ENCODE measurements at places on chromosomes 7 and 10.

DNA sequence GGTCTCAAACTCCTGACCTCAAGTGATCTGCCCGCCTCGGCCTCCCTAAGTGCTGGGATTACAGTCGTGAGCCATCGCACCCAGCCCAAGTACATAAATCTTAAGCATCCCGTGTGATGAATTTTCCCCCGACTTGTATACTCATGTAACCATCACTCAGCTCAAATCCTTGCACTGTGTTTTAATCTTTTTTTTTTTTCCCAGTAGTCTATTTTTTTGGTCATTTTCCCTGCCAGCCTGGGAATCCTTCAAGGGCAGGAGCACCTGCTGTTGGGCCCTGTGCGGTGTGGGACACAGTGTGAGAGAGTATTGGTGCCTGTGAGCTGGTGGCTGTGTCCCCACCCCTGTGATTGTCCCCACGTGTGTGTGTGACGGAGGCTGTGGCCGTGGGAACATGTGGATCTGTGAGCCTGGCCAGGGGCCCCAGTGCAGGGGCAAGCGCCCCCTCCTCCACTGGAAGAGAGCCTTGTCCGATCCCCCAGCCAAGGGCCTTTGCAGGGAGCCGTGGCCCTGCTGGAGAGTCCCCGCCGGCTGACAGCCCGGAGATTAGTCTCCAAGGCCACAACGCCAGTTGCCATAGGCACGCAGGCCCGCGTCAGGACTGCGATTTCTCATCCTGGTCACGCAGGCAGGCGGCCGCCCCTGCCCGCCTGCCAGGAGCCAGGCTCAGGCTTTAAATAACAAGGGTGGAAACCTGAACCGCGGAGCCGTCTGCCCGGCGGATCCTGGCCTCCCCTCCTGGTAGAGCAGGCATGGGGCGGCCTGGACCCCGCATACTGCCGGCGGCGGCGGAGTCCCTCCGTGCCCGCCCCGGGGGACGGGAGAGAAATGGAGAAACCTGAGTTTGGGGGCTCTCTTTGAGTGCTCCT lies 26.5 kb downstream of the GTF2IRD1 start:
- DNase-seq: no peak

GRCh38 chr10:61385231-61386001 lies 67.8 kb downstream of the TMEM26 start:
- no peak for DNase-seq

GRCh38 chr10:128180843-128181242 lies 54.6 kb upstream of the MKI67 start:
- no peak for DNase-seq

- DNase-seq: no peak
These were observed 57.6 kb downstream of the SGMS1 start for GRCh38 chr10:50566150-50566549.

GRCh38 chr7:132436121-132436520 lies 140.1 kb downstream of the PLXNA4 start:
- DNase-seq: no peak

DNA sequence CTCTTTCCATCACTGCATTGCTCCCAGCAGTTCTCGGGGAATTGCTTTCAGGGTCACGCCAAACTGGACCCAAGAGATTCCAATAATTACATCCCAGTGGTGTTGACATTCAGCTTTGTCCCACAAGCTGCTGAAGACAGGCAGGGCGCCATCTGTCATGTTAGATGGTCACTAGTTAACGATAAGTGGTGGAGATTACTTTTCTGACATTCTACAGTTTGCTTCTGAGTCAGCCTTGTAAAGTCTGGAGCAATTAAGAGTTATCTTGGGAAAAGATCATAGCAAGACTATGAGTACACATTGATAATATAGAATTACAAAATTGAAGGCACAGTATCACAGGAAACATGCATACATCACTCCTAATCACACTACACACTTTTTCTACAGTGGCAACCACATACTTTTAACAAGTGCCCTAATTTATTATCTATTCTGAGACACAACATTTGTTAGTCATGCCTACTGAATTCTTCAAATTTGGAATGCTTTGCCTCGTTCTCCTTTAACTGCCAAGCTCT lies 41.9 kb downstream of the SEMA3C start:
- no peak for DNase-seq

GRCh38 chr7:131952365-131952764 lies 395.9 kb upstream of the PODXL start:
- no peak for DNase-seq

GRCh38 chr10:107800061-107800460 lies 635.6 kb upstream of the SORCS1 start:
- DNase-seq: no peak

- DNase-seq: no peak
These were observed 2.7 kb upstream of the CYP3A7 start for GRCh38 chr7:99737726-99738125.

DNA sequence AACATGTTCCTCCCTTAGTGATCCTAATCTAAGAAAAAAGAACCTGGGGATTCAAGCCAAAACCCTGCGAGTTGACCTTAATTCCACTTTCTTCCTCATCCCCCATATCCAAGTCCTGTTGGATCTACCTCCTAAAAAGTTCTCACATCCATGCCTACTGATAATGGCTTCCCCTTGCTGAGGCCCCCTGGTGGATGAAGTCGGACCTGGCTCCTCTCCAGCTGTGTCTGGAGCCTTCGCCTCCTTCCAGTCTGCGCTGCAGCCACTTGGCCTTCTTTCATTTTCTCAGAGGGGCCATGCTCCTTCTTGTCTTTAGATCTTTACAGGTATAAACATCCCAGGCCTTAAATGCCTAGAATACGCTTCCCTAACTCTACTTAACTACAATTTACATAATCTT lies 8.1 kb downstream of the PDE1C start:
- DNase-seq: no peak

GRCh38 chr10:90289037-90289436 lies 568.8 kb downstream of the HTR7 start:
- no peak for DNase-seq

DNA sequence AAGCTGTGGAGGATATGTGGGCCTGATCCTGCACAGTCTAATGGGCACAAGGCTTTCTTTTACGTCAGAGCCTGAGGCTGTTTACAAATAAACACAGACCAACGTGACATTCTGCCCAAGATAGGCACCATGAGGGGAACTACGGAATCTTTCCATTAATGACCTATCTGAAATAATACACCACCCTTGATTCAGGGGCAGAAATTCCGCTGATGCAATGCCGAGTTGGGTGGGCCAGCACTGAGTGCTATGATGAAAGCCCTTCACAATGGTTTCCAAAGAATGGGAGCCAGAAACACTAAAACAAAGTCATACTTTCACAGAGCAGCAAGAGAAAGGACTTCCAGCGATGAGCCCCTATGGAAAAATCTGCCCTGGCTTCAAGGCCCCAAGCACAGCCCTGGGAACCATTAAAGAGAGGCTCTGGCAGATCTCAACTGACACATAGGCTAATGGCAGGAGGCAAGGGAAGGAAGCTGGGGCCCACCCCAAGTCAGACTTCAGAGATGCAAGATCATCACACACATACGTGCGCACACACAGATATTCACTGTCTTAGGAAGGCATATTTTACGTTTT lies 72.2 kb upstream of the DLX6 start:
- no peak for DNase-seq

DNA sequence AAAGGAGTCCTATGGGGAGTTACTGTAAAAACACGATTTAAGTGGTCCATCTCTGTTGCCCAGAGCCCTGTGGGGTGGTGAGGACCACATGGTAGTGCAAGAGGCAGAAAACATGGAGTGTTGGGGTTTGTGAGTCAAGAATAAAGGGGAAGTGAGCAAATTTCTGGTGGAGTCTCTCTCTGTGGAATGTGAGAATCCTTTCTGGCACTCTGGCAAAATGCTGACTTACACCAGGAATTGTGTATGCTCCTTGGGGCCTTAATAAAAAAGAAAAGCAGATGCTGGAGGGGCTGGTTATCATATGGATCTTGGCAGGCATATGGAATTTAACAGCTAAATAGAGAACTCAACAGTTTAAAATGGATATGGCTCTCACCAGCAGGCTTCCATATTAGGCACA lies 486.0 kb downstream of the TNS3 start:
- DNase-seq: no peak

- DNase-seq: no peak
These were observed 74.5 kb upstream of the PDE1C start for GRCh38 chr7:32144676-32145075.

GRCh38 chr7:28488061-28488791 lies 75.9 kb downstream of the CREB5 start:
- DNase-seq: no peak
